SHP77 (cell line): ENCODE measurements at places on chromosomes 2 and 18.

DNA sequence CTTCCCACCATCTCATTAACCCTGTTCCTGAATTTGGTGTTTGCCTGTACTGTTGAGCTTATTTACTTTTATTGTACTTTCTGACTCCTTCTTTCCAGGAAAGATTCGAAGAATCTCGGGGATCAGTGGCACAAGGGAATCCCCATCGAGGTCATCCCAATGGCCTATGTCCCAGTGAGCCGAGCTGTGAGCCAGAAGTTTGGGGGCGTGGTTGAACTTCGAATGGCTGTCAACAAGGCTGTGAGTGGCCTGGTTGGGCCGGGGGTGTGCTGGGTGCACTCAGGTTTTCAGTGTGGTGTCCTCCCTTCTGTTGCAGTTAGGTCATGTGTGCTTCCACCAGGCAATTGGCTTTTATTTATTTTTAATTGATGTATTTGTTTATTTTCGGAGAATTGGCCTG lies 45.0 kb downstream of the RPIA start:
- no peak for DNase-seq

DNA sequence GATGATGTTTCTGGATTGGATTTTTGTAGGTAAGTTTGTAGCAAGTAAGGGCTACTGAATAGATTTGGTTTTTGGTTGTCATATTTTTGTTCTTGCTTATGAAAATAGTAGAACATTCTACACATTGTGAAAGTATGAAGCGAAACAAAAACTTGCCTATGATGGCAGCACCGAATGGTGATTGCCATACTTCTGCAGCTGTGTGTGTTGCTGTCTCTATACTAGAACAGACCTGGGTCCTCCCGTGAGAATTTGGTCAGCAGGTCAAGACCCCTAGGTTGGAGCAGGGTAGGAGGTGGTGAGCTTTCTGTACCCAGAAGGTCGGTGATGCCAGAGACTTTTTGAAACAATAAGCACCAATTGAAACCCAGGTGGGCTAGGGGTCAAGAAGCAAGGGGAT lies 322.6 kb downstream of the PRKCE start:
- DNase-seq = no peak

DNA sequence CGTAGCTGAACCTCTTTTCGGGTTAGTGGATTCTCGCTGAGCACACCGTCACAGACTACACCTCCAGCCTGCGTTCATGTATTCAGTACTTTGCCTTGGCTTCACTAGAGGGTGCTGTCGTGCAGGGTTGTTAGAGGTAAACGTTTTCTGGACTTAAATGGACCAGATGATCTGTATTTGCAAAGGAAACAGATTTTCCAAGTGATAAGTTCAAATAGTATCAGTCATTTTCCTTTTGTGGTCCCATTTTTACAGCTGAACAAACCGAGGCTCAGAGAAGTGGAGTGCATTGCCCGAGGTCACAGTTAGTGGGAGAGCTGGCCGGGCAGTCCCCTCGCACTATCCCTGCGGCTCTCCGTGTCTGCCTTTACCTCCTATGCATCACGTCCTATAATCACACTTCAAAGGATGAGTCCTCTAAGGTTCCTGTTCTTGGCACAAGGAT lies 125.9 kb downstream of the MAP4K4 start:
- peak; percentile 9 for DNase-seq

DNA sequence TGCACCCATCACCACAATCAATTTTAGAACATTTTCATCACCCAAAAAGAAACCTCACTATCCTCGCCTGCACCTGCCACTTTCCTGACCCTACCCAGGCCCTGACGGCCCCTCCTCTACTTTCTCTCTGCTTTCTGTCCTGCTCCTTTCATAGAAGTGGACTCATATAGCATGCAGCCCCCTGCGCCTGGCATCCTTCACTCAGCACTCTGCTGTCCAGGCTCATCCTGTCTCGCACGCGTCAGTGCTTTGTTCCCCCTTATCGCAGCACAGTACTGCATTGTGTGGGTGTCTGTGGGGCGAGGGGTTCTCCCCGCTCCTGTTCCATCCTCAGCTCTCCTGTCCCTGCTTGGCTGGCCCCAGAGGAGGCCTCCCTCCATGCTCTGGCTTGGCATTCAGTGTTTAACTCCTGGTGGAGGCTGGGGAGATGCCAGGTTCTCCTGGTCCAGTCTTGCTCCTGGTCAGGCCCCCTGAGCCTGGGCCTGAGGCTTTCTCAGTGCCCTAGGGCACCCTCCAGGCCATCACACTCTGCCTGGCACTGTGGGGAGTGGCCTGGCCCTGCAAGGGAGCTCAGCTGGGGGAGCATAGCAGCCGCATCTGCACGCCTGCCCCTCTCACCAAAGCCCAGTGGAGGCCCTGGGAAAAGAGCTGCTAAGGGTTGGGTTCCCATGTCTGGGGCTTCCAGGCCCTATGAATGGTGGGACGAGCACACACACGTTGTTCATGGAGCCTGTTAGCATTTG lies 6.6 kb upstream of the TUBB6 start:
- DNase-seq = no peak

DNA sequence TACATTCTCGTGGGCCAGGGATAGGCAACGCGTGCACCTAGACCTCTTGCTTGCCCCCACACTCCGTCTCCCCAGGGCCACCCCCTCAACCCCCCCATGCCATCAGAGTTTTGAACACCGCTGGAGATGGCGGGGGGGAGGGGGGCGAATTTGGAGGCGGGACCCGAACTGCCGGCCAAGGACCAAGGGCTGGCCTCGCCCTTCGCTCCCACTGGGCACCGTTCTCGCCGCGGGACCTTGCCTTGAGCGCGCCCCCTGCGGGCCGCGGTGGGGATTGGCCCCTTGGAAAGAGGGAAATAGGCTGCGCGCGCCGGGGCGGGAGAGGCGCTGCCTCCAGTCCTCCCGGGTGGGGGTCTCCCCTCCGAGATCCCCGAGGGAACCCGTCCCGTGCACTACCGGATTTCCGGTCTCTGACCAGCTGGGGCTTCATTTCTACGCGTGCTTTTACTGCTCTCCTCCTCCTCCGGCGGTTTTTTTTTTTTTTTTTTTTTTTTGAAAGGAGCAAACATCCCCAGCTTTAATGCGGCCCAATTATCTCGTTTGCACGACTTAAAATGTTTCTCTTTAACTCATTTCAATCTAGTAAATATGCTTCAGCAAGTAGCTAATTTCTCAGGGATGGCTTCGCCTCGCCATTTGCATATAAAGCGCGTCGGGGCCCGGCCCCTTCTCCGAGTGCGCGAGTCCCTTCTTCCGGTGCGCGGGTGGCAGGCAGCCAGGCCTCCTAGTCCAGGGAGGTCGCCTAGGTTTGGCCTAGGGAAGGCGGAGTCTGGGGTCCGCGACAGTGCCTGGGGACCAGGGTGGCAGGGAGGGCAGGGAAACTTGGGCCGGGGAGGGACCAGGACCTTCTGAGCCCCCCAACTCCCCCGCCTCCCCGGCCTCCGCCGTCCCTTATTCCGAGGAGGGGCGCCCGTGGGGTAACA lies 10.0 kb upstream of the GBX2 start:
- DNase-seq = no peak

- DNase-seq = no peak
Observed at GRCh38 chr2:170340693-170341068, 162.7 kb downstream of the MYO3B start.

GRCh38 chr2:240060977-240061591 lies 7.8 kb upstream of the OR6B3 start:
- peak; percentile 52 for DNase-seq

DNA sequence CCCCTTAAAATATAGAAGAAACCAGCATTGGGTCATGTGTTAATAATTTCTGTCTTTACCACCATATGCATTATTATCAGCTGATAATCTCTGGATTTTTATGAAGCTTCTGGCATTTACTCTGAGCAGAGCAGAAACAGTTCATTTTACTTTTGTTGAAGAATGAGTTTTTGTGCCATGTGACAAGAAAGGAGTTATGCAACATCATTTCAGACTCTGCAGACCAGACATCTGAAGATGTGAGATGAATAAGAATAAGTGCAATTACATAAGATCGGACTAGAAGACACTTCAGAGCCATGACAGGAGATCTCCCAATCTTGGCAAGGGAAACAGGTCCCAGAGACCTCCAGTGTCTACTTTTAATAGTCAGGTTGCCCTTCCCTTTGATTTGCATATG lies 869.4 kb upstream of the VRK2 start:
- DNase-seq = no peak

GRCh38 chr2:234761910-234762309 lies 189.9 kb upstream of the SH3BP4 start:
- no peak for DNase-seq

DNA sequence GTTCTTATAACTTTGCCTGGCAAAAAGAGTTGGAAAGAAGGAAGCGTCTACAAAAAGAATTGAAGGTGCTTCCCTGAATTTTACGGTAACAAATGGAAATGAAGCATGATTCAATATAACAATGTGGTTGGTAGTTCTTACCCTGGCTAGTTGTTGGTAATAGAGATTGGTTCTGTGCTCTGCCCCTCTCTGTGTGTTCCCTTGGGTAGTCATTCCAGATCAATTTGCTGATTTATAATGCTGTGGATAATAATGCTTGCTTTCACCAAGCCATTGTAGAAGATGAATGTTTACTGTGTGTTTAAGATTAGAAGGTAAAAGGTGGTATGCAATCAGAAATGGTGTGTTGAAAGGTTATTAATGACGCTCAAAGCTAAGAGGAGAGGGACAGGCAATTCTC lies 577.8 kb upstream of the NXPH2 start:
- no peak for DNase-seq

- no peak for DNase-seq
Observed at GRCh38 chr2:56123538-56123937, 60.3 kb upstream of the CCDC85A start.

GRCh38 chr18:9416563-9417072 lies 58.7 kb upstream of the RALBP1 start:
- DNase-seq = no peak

DNA sequence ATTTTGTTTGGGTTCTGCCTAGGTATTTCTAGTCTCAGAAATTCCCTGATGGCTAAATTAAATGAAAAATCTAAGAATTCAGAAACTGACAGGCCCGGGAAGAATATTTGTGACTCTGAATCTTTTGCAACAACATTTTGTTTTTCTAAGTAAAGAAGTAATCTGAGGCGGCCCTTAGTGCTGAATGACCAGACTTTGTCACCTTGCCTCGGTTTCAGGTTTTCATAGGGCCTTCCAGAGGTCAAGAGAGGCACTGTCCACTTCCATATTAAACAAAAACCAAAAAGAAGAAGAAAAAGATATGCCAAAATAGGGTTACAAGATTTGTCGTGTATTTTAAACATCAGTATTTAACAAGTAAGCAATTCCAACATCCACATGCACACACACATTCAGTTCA lies 16.1 kb upstream of the CCNYL1 start:
- no peak for DNase-seq

DNA sequence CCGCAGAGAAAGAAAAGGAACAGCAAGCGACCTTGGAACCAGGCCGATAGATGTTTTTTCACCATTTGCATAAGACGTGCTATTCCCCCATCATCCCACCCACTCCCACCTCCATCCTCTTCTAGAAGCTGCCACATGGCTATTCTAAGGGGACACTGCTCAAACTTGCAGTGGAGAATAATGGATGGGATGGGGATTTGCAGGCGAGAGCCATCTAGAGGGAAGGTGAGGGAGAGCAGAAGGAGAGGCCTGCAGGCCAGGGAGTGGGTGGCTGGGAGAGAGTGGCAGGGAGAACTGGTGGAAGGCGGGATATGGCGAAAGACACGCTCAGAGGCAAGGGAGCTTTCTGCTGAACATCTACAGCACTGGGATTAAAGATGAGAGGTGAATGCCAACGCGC lies 84.9 kb downstream of the MAPK4 start:
- peak; percentile 25 for DNase-seq

DNA sequence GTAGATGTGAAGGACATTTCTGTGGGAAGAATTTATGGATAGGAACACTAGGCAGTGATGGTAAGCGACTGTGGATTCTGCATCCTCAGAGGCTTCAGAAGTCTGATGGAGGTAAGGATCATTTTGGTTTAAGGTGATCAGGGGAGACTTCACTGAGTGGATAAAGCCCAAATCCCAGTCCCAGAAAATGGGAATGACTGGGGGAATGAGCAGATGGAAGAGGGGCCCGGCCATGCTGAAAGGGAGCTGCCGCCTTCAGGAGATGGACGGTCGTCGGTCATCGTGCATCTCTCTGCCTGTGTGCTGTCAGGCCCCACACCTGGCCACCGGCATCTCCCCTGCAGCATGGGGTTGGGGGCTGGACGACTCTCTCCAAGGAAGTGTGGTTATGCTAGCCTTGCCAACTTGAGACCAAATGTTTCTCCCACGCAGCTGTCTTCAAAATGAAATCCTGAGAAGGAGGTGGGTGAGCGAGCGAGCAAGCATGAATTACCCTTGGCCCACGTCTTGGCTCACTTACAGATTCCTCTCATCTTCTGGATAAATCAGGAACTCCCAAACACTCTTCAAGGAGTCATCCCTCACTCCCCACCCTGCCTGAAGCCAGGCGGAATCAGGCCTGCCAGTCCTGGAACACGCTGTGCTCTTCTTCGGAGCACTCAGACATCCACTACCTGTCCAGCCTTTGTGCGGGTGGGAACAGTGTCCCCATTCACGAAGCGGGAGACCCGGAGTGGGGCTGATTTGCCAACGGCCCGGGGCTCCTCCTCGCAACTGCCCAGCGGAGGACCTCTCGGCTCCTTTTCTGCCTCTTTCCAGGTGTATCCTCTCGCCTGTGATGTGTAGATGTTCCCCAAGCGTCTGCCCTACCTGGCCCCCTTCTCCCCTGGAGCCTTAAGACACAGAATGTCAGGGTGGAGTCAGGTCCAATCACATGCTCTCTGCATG lies 85.6 kb downstream of the PRKCE start:
- DNase-seq = no peak

DNA sequence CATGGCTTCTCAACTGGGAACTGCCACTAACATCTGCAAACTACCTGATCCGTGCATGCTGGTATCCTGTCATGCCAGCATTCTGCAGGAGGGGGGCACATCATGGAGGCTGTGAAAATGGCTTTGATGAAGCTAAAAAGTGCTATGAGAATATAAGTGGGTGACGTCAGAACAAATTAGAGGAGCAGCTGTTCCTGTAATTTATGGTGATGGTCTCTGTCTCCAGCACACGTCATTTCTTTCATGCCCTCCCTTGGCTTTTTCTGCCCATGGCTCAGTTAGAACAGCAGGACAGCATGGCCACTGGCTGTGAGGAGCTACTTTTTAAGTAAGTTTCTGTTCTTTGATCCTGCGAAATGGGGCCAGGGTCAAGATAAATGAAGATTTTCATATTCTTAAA lies 466.3 kb downstream of the THSD7B start:
- DNase-seq = peak; percentile 72

DNA sequence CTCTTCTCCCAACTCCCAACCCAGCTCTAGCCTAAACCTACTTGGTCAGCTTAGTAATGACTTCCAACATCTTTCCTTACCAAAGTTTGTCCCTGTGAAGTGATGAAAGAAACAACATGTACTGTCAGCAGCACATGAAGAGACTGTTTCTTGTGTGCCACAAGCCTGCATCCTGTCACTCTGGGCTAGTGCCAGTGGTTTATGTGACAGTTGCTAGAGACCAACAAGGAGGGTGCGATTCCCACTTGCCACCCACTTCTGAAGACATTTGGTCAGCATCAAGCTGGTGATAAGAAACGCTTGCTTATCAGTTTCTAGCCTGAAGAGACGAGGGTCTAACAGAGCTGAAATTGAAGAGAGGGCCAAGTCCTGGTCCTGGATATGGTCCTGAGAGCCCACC lies 132.6 kb downstream of the COL4A4 start:
- no peak for DNase-seq
